ENCODE measurements at places on chromosomes 5 and 9.

DNA sequence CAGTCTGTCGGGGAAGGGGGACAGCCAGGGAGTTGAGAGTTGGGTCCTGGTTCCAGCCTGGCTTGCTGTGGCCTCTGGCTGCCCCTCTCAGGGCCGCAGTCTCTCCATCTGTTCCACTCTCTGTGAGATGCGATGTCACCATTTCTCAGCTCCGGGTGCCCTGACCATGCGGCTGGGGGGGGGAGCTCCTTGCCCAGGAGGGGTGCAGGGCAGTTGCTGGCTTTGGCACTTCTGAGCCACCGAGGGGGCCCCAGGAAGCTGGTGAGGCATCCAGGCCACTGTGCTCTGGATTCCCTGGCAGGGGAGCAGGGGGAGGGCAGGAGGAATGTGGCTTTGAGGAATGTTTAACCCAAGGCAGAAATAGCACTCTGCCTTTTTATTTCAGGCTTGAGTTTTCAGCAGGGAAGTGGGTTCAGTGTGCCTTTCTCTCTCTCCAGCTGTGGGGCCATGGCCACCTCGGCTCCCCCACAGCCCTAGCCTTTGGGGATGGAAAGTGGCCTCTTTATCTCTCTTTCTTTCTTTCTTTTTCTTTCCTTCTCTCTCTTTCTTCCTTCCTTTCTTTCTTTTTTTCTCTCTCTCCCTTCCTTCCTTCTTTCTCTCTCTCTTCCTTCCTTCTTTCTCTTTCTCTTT is 11.0 kb downstream of the NCS1 start:
- no peak for DNase-seq

DNA sequence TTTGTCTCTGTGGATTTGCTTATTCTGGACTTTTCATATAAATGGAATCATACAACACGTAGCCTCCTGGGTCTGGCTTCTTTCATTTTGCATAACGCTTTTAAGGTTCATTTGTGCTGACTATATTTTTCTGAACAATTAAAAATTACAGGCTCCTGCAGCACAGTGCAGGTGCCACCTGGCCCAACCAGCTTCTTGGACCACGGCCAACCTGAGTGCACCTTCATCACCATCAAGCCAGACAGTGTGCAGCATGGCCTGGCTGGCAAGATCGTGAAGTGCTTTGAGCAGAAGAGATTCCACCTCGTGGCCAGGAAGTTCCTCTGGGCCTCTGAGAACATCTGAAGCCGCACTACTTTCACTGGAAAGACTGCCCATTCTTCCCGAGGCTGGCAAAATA is 53.5 kb upstream of the COL15A1 start:
- no peak for DNase-seq

- no peak for DNase-seq
Measured at GRCh38 chr5:149913436-149914419, 30.9 kb downstream of the PDE6A start.

DNA sequence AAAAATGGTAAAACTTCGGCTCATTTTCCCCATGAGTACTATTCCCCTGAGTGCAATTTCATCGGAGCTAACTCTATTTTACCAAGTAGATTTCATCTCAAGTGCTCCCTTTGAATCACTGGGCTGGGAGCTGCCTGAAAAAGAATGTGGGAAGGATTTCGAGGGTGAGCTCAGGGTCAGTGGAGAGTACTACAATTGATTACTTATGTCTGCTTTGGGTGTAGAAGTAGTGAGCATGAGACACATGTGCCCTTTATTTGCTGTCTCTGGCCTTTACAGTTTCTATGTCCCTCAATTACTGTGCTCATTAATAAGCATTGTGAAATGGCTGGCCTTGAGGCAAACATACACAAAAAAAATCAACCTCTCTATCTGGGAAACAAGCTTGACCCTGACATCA is 172.7 kb upstream of the RFX3 start:
- no peak for DNase-seq

DNA sequence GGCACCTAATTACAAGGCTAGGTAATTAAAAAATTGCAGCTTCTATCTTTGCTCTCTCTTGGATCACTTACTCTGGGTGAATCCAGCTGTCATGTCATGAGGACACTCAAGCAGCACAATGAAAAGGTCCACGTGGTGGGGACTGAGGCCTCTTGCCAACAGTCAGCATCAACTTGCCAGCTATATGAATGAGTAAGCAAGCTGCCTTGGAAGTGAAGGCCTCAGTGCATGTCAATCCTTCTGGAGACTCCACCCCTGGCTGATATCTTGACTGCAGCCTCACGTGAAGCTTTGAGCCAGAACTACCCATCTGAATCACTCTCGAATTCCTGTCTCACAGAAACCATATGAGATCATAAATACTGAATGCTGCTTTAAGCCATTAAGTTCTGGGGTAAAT is 140.5 kb downstream of the SNX18 start:
- DNase-seq: no peak

DNA sequence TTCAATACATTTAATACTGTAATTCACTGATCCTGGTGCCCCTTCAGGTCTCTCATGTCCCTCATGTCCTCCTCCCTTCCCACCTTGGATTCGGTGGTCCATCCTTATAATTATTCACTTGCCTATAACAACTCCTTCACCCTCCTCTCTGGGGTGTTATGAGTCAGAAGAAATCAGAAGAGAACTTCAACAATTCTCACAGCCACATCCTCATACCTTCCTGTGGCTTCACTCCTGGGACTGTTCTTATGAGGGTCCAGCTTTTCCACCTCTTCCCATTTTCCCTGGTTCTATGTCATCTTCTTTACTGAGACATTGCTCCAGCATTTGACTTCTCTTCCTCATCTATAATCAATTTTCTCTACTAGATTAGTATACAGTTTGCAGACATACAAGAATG is 406.1 kb downstream of the NR2F1-AS1 start:
- no peak for DNase-seq

DNA sequence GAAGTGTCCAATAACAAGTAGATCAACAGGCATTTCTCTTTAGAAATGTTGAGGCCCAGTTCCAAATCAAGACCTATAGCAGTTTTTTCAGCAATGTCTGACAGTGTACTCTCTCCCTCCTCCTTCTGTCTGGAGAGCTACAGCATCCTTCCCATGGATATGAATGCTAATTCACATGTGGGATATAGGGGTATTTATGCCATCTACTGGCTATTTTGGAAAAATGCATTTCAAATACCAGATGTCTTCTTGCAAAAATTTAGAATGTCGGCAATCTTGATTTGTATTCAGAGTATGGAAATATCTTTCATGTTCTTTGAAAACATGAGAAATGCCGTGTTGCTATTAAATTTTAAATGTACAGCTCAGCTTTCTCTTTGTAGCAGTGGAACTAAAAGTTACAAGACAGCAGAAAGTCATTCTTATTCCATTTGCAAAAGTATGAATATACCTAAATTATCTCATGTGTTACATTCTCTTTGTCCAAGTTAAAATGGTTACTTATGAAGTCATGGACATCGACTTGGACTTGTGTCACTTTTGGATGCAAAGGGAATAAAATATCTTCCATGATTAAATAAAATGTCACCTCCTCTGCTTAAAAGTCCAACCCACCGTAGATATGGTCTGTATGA is 647.8 kb downstream of the TAF11L14 start:
- DNase-seq: no peak

DNA sequence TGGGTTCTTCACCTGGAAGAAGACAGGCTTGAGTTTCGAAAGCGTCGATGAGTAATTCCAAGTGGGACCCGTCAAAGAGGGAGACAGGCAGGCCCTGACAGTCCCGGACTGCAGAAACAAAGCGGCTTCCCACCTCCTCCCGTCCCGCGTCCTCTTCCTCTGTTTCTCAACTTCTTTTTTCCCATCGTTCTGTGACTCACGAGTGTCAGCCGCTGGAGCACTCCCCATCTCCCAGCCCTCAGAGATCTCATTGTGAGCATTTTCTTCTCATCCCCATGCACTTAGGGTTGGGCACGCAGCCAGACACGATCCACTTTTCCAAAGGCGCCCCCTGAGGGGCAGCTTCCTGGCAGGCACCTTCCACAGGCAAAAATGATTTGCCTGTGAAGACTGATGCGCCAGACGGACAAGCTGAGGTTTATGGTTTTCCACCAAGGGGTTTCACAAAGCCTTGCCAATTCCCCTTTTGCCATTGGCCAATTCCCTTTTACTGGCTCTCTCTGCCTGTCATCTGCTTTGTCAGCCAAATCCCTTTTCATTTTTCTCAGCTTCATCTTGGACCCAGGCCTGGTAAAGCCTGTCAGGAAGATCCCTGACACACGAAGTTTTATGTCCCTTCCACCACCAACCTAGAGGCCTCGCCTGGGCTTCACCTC is 86.5 kb upstream of the ANKRD55 start:
- no peak for DNase-seq

DNA sequence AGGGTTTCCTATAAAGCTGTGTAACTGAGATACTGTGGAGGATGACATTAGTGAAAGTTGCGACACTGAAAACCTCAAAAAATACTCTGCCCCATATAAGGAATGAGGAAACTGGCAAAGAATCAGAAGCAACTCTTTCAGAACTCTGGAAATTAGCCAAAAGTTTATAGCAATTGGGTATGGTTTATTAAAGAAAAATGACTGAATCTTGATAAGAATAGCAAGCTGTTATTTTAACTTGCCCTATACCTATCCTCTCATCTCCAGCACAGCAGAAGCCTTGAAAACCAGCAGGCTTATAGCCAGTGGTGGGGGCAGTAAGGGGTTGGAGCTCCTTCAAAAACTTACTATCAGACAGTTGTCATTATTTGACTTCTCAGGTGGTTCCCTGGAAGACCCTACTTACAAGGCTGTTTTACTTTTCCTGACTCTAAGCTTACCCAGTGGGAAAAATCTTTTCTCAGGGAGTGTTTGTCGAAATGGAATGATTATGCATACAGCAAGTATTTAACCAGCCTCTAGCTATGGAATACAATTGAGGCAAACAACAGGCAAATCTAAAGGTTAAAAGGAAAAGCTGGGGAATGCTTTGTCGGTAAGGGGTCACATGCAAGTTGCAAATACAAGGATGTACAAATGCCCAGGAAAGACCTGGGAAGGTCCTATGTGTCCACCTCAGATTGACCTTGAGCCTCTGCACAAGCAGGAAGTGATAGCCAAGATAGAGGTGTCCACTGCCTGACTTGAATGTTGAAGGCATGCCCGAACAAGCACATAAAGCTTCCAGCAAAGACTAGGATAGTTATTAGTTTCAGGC is 21.0 kb upstream of the FAM151B start:
- DNase-seq: no peak

DNA sequence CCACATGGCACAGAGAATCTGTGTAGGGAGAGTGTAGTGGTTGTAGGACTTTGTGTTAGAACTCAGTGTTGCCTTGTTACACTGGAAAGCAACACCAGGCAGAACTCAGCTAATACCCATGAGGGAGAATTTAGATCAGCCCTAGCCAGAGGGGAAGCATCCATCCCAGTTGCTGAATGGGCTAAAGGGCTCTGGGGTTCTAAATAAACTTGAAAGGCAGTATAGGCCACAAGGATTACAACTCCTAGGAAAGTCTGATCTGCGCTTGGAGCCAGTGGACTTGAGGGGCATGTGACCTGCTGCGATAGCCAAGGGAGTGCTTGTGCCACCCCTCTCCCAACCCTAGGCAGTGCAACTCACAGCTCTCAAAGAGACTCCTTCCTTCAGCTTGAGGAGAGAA is 26.9 kb downstream of the PTGS1 start:
- no peak for DNase-seq

GRCh38 chr9:125323615-125324014 is 62.0 kb downstream of the GAPVD1 start:
- no peak for DNase-seq

- no peak for DNase-seq
Measured at GRCh38 chr9:95080961-95081647, 236.4 kb downstream of the FANCC start.

DNA sequence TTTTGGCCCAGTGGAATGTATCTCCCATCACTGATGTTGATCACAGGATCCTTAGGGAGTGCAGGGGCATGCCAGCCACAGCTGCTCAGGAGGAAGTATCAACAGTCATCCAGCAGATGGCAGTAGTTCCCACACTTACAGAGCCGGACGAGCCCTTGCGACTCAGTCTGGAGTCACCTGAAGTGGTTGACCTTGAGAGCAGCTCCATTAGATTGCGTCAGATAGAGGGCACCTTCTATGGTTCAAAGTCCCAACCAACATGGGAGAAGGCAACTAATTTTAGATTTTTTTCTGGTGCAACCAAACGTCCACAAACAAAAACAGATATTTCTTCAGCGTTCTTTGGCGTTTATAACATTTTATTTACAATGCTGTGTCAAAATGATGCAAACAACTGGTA is 124.5 kb downstream of the EGFLAM start:
- peak; percentile 56 for DNase-seq

GRCh38 chr5:28254846-28255245 is 1216.5 kb upstream of the CDH9 start:
- DNase-seq: no peak

DNA sequence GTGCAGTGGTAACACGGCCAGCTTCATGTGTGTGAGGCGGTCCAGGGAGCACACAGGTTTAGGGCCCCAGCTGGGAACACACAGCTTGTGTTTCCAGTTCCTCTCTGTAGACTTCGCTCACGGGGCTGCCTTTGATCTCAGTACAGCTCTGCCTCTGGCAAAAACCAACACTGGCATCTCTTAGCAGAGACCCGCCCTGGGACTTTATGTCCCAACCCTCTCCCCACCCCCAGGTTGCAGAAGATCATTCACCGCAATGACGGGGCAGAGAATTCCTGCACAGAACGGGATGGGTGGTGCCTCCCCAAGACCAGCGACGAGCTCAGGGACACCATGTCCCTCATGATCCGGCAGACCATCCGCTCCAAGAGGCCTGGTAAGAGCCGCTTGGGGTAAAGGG is 5.2 kb upstream of the CEL start:
- DNase-seq: no peak

- no peak for DNase-seq
Measured at GRCh38 chr5:124663101-124663506, 83.3 kb downstream of the ZNF608 start.

- no peak for DNase-seq
Measured at GRCh38 chr9:124584631-124585030, 77.4 kb upstream of the NR5A1 start.

DNA sequence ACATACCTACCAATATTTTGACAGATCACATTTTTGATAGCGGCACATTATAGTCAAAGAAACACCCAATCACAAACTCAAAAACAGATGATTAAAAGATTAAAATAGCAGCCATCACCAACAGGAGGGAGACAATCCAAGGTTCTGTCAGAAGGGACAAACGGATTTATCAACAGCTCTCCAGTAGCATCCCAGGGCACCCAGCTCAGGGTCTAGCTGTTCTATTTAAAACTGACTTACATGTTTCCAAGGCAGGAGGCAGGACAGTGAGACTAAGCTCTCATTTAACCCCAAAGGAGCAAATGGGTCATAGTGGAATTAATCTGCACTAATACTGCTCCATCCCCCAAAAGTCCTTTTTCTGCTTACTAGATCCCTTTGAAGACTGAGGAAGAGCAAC is 3.2 kb downstream of the AGTPBP1 start:
- no peak for DNase-seq

DNA sequence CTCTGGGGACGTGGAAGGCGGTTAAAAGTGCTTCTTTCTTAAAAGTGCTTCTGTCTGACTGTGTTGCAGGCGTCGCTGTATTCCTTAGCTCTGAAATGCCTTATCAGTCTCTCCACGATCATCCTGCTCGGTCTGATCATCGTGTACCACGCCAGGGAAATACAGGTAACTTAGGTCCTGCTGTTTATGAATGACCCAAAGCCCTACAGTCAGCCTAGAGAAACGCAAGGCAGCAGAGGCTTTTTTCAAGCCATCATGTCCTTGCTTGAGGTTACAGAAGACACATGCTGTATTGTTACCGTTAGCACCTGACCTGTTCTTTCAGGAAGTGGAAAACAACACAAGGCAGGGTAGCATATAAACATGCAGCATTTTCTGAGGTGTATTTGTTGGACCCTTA is 2.0 kb downstream of the KCNN2 start:
- DNase-seq: no peak

Measured in T-helper 1 cell (primary cell).